ENCODE measurements at places on chromosomes 3 and 15. TPM values are rescaled to one million over a fixed set of nuclear protein-coding genes. Genes with fewer than 3 reads are reported as not detected.

DNA sequence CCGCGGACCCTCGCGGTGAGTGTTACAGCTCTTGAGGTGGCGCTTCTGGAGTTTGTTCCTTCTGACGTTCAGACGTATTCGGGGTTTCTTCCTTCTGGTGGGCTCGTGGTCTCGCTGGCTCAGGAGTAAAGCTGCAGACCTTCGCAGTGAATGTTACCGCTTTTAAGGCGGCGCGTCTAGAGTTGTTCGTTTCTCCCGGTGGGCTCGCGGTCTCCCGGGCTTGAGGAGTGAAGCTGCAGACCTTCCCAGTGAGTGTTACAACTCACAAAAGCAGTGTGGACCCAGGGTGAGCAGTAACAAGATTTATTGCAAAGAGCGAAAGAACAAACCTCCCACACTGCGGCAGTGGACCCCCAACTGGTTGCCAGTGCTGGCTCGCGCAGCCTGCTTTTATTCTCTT, 177.1 kb downstream of the UACA start:
- H3K27me3 ChIP-seq, result peaks cover 2% of the 10 kb centered on the region
- no peak for DNase-seq
- H3K4me1 ChIP-seq, result no peaks in the 10 kb centered on the region
- H3K4me3 ChIP-seq, result no peak overlapping the region
- no peak overlapping the region for H3K27ac ChIP-seq

GRCh38 chr3:115077501-115078250, 69.4 kb downstream of the ZBTB20 start:
- H3K27ac ChIP-seq, result no peak overlapping the region
- H3K27me3 ChIP-seq, result no peaks in the 10 kb centered on the region
- H3K4me3 ChIP-seq, result no peak overlapping the region
- no peaks in the 10 kb centered on the region for H3K36me3 ChIP-seq
- H3K4me1 ChIP-seq, result no peaks in the 10 kb centered on the region
- no peak for DNase-seq

DNA sequence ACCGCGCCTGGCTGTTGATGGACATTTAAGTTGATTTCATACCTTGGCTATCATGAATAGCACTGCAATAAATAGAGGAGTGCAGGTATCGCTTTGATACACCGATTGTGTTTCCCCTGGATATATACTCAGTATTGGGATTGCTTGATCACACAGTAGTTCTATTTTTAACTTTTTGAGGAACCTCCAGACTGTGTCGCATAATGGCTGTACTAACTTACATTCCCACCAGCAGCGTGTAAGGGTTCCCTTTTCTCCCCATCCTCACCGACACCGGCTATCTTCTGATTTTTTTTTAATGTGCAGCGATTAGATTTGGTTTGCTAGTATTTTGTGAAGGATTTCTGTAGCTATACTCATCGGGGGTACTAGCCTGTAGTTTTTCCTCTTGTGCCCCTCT, 16.0 kb downstream of the RUBCN start:
- no peaks in the 10 kb centered on the region for H3K27me3 ChIP-seq
- no peak overlapping the region for H3K4me3 ChIP-seq
- DNase-seq, result no peak
- no peak overlapping the region for H3K27ac ChIP-seq
- no peaks in the 10 kb centered on the region for H3K36me3 ChIP-seq

DNA sequence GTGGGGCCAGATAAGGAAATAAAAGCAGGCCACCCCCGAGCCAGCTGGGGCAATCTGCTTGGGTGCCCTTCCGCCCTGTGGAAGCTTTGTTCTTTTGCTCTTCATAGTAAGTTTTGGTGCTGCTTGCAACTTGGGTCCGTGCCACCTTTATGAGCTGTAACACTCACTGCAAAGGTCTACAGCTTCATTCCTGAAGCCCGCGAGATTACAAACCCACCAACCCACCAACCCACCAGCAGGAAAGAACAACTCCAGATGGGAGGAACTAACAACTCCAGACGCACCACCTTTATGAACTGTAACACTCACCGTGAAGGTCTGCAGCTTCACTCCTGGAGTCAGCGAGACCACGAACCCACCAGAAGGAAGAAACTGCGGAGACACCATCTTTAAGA, 84.2 kb upstream of the ARRDC4 start:
- DNase-seq, result no peak
- H3K4me3 ChIP-seq, result no peak overlapping the region
- H3K27me3 ChIP-seq, result no peaks in the 10 kb centered on the region
- no peak overlapping the region for H3K27ac ChIP-seq
- H3K4me1 ChIP-seq, result no peaks in the 10 kb centered on the region

GRCh38 chr3:81437683-81438082, 323.8 kb downstream of the GBE1 start:
- no peaks in the 10 kb centered on the region for H3K27me3 ChIP-seq
- H3K4me1 ChIP-seq, result no peaks in the 10 kb centered on the region
- no peak for DNase-seq
- H3K4me3 ChIP-seq, result no peak overlapping the region

GRCh38 chr15:84834969-84835368, 17.8 kb downstream of the ALPK3 start:
- no peak overlapping the region for H3K27ac ChIP-seq
- DNase-seq, result no peak
- no peaks in the 10 kb centered on the region for H3K36me3 ChIP-seq

- peak overlapping the region; percentile 75 for H3K27ac ChIP-seq
- H3K36me3 ChIP-seq, result no peaks in the 10 kb centered on the region
- H3K4me1 ChIP-seq, result no peaks in the 10 kb centered on the region
- peak; percentile 81 for DNase-seq
- H3K4me3 ChIP-seq, result no peak overlapping the region
- H3K27me3 ChIP-seq, result no peaks in the 10 kb centered on the region
Observed at GRCh38 chr15:57611938-57612337, 20.2 kb downstream of the MYZAP start.

DNA sequence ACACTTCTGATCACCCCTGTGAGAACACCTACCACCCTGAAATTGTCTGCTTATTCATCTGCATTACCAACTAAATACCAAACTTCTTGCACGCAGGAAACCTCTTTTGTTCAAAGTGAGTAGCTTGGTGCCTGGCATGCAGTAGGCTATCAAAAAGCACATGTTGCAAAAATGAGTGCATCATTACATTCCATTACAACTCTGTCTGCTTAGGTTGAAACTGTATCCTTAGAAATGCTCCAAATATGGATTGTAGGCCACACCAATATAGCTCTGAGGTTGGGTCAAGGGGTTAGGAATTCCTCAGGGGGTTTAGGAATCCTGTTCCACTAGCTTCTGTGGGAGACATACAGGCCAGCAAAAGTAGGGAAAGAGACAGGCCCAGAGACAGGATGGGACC, 107.2 kb downstream of the THRB start:
- no peak for DNase-seq
- no peak overlapping the region for H3K4me3 ChIP-seq
- H3K27me3 ChIP-seq, result no peaks in the 10 kb centered on the region
- peaks cover 20% of the 10 kb centered on the region for H3K4me1 ChIP-seq
- no peaks in the 10 kb centered on the region for H3K36me3 ChIP-seq
- peak overlapping the region; percentile 71 for H3K27ac ChIP-seq

- H3K36me3 ChIP-seq, result no peaks in the 10 kb centered on the region
- no peak for DNase-seq
- no peak overlapping the region for H3K4me3 ChIP-seq
- H3K4me1 ChIP-seq, result no peaks in the 10 kb centered on the region
Observed at GRCh38 chr3:28912120-28912885, 368.6 kb upstream of the RBMS3 start.

MFAP1 gene
- 14.4 TPM for total RNA-seq

ZBBX gene
- total RNA-seq, result not detected

CYP8B1 gene
- total RNA-seq, result not detected

Data from breast epithelium (tissue), 4 donors.